ENCODE measurements at places on chromosomes 4 and X.
A peak's percentile ranks its signal among the peaks of the same experiment; 100 is the strongest.

- peak; percentile 90 for DNase-seq
Measured at GRCh38 chr4:2292646-2293108, 30.8 kb upstream of the MXD4 start.

- DNase-seq = no peak
Measured at GRCh38 chrX:31652650-31653049, 580.8 kb upstream of the FTHL17 start.

- no peak for DNase-seq
Measured at GRCh38 chrX:151000861-151001331, 17.8 kb downstream of the HMGB3 start.

DNA sequence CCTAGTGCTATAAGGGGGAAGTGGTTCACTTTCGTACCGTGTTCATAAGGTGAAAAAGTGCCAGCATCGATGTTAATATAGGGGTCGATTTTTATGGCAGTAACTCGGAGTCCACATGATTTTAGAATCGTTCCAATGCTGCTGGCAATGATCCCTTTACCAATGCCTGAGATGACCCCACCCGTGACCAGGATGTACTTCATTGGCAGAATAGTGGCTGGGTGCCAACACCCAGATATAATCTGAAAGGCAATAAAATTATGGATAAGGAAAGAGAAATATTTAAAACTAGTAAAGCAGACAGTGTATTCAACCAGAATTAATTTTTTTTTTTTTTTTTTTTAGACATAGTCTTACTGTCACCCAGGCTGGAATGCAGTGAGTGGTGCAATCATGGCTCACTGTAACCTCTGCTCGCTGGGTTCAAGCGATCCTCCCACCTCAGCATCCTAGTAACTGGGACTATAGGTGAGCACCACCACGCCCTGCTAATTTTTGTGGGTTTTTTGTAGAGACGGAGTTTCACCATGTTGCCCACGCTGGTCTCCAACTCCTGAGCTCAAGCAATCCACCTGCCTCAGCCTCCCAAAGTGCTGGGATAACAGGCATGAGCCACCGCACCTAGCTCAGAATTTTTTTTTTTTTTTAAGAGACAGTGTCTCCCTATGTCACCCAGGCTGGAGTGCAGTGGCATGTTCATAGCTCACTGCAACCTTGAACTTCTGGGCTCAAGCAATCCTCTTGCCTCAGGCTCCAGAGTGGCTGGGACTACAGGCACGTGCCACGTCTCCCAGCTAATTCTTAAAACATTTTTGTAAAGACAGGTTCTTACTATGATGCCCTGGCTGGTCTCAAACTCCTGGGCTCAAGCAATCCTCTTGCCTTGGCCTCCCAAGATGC lies 9.5 kb downstream of the CTPS2 start:
- DNase-seq = no peak

GRCh38 chr4:16661813-16662212 lies 236.6 kb downstream of the LDB2 start:
- no peak for DNase-seq

GRCh38 chr4:88522702-88523324 lies 763 bp downstream of the PYURF start:
- peak; percentile 41 for DNase-seq

GRCh38 chrX:136950211-136950610 lies 69.7 kb upstream of the RBMX start:
- no peak for DNase-seq

- peak; percentile 3 for DNase-seq
Measured at GRCh38 chr4:163467082-163467770, 6.3 kb downstream of the TKTL2 start.

GRCh38 chr4:20544645-20545044 lies 155.6 kb upstream of the PACRGL start:
- DNase-seq = peak; percentile 65

DNA sequence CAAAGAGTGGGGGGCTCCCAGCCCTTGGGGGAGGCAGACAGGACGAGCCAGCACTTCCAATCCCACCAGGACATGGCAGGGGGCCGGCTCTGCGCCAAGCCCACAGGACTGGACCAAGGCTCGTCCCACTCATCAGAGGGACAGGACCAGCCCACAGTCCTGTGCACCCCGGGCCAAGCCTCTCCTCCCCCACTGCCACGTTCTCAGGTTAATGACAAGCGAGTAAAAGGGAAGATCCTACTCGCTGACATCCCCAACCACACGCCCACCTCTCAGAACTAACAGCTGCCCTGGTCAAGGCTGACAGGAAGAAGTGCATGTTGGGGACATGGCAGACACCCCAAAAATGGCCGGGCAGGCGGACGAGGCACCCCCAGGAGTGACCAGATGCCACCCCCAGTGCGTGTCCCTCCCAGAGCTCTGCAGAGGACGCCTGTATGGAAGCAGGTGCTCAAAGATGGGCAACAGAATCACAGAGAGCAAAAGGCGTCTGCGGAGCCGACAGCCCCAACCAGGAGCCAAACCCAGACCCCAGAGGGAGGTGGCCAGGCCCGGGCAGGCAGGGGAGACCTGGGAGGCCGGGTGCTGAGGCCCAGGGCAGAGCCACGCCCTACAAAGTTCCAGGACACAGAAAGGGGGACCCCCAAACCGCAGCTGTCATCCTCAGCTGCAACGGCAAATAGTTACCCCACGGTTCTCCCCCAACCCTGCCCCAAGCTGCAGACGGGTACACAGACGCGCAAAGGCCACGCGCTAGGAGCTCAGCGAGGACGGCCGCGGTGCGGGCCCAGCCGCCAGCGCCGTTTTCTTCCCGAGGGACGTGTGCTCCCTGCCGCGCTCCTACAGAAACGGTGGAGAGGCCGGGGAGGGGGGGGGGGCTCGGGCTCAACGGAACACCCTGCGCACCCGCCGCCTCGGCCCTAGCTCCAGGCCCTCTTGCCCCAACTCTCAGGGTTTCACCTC lies 1.7 kb downstream of the CTBP1 start:
- no peak for DNase-seq

DNA sequence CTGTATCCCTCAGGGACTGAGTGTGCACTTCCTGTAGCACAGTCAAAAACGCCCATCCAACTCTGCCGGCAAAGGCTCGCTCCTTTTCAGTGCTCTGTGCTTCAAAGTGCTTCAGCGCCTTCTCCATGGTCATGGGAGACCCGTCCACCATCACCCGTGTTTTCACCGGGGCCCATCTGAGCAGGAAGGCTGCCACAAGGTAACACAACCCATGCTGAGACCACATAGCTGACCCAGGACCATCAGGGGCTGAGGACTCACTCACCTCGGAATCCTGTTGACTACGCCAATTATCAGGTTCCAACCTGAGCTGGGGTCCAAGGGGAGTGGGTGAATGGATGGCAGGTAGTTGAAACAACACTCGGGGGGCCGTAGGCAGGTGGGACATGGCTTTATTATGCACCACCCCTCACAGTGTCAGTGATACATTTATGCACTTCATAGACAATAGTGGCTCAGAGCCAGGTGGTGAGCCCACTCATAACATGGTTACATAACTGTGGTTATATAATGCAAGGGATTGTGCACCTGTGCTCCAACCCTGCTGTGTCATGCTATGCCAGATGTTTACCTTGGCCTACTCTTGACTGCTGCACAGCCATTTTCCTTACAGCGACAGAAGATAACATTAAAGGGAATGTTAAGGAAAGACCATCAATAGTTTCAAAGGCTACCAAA lies 227.8 kb downstream of the ADGRL3 start:
- DNase-seq = no peak

- DNase-seq = peak; percentile 93
Measured at GRCh38 chr4:17561195-17561909, 15.6 kb upstream of the LAP3 start.

DNA sequence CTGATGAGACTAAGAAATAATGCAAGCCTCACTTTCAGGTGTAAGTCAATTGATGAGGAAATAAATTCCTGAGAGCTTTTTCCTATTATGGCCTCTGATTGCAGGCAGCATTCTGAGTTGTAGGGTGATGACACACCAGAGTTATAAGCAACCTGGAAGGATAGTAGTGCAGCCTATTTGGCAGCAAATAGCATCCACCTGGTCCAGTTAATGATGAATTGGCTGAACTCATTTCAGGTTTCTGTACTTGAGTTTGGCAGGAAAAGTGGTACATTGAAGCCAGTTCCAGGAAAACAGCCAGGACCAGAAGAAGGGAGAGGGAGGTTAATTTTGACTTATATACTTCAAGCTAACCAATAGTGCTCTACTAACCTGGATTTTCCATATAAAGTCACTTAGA lies 316.8 kb downstream of the NAF1 start:
- DNase-seq = no peak

- DNase-seq = no peak
Measured at GRCh38 chr4:146462251-146462650, 59.5 kb downstream of the SLC10A7 start.

DNA sequence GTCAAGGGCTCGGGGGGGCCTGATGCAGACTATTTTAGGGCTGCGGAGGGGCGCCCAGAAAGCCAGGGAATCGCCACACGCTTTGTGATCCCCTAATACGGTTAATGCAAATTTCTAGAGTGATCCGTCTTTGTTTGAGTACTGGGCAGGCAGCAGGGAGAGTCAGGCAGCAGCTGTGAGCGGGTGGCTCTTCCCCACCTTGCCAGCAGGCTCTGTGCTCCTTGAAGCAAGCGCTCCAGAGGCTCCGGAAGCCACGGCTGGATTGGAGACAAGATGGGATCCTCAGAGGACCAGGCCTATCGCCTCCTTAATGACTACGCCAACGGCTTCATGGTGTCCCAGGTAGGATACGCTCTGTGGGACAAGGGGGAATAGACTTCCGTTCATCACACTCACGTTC lies at the start of gene ASMT:
Gene ASMT, plus strand, starts transcription at position 133 of the 400 bp plus-strand sequence. Its CDS starts 141 bp downstream, at position 274.
- no peak for DNase-seq

DNA sequence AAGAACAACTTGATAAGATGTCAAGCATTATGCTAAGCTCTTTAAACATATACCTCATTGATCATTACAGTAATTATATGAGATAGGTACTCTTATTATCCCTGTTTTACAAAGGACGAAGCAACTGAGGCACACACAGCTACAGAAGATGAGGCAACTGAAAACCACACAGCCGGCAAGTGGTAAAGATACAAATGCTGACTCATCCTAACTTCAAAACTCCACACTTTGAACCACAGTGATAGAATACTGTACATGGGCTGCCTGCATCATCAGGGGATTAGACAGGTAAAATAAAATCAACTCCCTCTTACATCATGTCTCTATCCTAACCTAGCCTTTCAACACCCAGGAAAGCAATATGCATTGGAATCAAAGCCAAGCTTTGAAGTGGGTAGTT lies 47.8 kb downstream of the LHFPL1 start:
- no peak for DNase-seq

GRCh38 chrX:153681175-153681574 lies 6.6 kb upstream of the SLC6A8 start:
- DNase-seq = no peak

GRCh38 chr4:85656759-85657505 lies 182.0 kb downstream of the ARHGAP24 start:
- no peak for DNase-seq

- DNase-seq = no peak
Measured at GRCh38 chr4:108333353-108333942, 164.7 kb upstream of the LEF1 start.

DNA sequence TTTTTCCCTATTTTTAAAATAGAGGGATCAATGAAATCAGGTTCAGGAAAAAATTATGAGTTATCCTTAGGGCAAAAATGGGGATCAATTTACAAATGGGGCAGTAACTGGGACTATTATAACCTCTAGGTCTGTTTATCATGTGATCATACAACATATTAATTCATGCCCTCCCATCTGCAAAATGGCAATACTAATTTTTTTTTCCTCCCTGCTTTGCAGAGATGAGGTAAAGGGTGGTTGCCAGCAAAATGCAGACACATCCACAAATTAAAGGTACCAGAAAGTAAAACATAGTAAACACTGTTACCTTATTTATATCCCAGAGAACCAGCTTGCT lies 467 bp downstream of the HSD17B11 start:
- DNase-seq = no peak

- DNase-seq = no peak
Measured at GRCh38 chr4:80471756-80472155, 136.2 kb downstream of the CFAP299 start.

DNA sequence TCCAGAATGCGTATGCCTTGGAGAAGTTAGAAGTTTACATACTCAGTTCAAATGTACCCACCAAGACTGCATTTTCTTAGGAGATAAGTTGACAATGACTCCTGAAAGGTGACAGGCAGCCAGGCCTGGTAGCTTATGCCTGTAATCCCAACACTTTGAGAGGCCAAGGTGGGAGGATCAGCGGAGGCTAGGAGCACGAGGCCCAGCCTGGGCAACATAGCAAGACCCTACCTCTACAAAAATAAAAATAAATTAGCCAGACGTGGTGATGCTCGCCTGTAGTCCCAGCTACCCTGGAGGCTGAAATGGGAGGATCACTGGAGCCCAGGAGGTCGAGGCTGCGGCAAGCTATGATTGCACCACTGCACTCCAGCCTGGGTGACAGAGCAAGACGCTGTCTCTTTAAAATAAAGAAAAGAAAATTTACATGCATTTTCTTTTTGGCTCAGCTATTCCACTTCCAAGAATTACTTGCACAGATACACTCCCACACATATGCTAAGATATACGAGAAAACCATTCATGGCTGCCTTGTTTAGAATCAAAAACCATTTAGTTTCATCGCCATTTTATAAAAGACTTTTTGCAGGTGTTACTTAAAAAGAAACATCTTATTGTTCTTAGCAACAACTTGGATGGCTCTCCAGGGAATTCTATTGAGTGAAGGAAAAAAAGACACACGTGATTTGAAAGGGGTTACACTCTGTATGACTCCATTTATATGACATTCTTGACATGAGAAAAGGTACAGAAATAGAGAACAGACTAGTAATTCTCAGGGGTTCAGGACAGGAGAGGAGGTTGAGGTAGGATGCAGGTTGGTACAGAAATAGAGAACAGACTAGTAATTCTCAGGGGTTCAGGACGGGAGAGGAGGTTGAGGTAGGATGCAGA lies 66.3 kb downstream of the DHRSX start:
- no peak for DNase-seq

DNA sequence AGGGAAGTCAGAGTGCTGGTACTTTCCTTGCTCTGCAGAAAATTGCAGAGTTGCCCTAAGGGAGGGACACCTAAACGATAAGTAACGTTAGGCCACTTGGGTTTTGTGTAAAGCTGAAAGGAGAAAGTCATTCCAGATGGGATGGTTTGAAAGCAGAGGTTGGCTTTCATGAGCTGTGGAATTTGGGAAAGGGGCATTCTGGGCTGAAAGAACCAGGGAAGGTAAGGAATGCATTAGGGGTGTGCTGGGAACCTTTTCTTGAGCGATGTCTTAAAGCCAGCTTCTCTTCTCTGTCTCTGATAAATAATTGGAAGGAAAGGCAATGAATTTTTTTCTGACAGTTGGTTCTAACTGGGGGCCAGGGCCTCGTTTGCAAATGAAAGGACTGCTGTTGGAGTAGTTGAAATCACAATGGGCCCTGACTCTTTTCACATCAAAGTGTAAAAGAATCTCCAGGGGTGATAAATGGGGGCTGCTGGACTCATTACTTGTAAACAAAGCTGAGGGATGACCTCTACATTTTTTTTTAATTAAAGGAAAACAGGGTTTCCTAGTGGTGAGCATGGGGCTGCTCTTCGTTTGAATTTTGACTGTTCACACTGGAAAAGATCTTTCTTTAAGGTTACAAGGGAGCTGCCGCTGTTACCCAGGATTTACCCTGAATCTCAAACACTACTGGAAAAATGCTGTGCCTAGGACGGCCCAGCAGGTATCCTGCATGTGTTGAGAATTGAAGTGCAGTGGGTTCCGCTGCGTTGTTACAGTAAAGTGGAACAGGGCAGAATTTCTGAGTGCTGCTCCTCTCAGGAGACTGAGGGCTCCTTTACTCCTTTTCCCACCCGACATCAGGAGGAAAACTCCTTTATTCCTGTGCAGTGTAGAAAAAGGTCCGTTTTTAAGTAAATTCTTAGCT lies 25.0 kb downstream of the AFF1 start:
- DNase-seq = no peak

Measured in fibroblast of mammary gland (primary cell).